Fibroblast of skin of left quadriceps (primary cell): ENCODE measurements at places on chromosomes 4 and X.
A peak's percentile ranks its signal among the peaks of the same experiment; 100 is the strongest.

DNA sequence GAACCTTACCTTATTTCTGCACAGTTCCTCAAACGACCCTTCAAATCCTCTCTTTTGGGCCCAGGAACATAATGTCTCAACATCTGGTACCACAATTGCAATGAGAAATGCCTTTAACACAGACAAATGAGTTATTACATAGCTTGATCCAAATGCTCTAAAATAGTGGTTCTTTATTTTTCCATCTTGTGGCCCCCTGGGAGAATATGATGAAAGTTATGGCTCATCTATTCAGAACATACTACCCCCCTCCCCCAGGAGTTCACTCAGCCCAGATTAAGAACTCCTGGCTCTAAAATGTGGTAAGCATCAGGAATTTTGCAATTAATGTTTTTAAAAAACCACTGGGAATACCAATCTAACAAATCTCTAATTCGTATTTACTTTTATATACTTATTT, 23.9 kb upstream of the CENPU start:
- DNase-seq, result peak; percentile 45

- no peak for DNase-seq
These were observed 2.4 kb downstream of the SPRY1 start for GRCh38 chr4:123398853-123399626.

DNA sequence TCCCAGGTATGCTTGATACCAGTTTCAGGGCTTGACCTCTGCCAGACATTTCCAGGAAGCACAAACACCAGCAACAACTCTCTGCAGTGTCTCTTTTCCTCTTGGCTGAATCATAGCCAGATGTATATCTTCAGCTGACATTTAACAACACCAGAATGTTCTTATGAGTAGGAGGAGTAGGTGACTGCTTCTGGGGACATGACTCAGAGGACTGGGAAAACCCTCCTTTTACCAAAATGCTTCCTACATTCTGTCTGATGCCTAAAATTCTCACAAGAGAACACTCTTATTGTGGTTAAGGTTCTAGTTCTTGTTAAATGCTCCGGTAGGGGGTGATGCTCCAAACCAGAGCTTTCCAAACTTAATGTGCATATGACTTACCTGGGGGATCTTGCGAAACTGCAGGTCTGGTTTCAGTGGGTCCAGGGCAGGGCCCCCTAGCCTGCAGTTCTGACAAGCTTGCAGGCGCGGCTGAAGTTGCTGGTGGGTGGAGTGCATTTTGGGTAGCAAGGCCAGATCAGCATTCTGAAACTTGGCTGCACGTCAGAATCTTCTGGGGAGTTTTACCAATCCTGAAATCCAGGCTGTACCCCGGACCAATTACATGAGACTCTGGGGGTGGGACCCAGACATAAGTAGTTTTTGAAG, 329.3 kb upstream of the RPS6KA3 start:
- DNase-seq, result no peak

DNA sequence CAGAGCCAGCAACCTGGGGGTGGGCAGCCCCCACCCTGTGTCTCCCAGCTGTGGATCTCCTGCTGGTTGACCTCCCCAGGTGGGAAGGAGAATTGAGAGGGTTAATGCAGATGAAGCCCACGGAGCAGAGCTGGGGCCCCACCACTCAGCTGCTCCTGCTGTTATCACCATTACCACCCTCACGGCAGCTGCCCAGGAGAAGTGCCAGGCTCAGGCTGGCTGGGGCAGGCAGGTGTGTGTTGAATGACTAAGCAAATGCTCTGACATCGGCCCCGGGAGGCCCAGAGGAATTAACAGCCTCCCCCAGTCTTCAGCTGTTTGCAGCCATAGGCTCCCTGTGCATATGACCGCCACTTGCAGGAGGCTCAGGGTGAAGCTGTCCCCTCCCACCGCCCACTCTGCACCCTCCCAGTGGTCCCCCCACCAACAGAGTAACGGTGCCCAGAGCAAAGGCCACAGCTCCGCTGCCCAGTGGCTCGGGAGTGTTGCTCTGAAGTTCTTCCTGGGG, 133.8 kb downstream of the CPZ start:
- no peak for DNase-seq

DNA sequence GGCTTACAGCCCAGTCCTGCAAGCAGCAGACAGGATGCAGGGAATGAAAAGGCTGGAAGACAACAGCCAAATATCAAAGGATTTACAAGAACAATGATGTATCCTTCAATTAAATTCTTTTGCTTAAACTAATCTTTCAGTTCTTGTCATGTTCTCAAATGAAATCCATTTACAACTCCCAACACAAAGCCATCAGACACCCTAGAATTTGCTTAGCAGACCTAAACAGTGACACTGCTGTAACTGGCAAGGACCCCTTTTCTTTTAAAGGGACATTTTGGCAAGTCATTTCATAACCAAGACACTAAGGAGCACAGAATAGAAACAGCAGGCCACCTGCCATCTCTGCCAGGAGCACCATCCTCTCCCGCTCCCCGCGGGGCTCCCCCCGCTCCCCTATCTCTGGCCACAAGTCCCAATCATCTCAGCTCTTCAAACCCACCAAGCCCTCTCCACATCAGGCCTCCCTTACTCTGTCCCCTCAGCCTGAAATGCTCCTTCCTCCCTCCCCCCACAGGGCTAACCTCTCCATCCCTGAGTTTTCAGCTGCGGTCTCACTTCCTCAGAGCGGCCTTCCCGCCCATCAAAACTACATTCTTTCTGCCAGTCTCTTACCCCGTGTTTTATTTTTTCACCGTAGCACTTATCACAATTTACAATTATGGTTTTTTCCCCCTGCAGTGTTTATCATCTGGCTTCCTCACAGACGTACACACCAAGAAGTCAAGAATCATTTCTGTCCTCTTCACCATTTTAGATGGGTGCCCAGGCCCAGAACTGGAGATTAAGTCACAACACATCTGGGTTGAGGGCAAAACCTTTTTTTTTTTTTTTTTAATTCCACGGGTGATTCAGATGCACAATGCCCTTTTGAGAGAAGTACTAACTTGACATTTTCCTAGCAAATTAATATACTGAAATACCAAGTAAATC, 45.8 kb downstream of the TSPAN5 start:
- no peak for DNase-seq

- peak; percentile 10 for DNase-seq
These were observed 339 bp downstream of the CUL4B start for GRCh38 chrX:120560405-120560841.

- DNase-seq, result peak; percentile 7
These were observed 23.8 kb downstream of the BMX start for GRCh38 chrX:15524417-15524816.

DNA sequence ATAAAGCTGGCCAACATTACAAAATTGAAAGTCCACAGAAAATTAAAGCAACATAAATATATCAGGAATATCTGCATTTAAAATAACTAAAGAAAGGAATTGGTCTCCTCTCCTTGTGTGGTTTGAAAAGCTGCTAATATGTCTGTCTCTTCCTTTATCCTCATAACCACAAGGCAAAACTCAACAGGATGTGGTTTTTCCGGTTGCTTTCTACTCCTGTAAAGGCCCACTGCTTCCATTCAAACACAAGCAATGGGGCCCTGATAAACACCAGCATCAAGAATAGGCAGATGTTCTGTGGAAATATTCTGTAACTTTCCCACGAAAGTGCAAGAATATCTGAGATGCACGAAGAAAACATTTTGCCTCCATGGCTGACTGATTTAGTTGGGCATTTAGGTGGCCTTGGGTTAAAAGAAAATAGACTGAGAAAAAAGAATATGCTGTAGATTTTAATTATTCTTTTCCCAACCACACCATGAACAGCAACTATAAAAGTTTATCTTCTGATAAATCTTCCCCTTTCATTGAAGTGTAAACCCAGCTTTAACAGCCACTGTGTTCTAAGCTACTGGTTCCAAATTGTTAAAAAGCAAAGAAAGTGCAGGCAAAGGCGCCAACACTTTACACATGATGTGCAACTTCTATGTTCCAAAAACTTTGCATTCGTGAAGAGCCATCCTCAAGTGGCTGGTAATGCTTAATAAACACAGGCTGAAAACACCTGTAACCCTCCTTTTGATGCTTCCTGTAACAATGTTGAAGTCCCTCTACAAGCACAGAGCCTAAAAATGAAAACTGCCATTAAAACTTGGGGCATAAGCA, 50.5 kb upstream of the NDST3 start:
- peak; percentile 38 for DNase-seq

DNA sequence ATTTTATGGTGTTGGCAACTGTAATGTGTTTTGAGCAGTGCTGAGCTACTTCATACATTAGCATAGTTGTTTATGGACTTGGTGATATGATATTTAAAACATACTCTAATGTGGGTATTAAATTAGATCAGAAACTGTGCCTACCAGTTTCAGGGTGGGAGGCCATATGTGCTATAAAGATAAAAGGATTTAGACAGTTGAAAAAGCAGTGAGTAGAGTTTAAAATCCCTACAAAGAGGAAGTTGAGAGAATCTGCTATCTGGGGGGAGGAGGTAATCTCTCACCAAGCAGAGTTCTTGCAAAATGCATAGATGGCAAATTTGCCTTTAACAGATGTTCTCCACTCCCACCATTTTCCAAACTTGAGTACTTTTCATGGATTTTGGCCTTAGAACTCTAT, 154.5 kb downstream of the SPOCK3 start:
- no peak for DNase-seq

DNA sequence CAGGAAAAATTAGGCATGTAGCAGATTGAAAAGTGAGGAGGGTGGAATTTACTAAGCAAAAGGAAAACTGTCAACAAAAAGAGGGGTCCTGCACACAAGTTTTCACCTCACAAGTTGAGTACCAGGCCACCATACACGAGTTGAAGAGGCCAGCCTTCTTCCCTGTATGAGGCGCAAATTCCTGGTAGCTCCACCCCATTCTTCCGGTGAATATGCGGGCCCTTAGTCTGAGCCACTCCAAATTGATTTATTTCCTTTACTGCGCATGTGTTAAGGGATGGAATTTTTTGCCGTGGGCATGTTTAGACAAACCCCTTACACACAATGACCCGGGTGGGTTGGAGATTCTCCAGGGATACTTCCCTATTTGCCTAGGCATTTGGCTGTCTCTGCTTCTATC, 942.1 kb upstream of the GRIA3 start:
- no peak for DNase-seq

DNA sequence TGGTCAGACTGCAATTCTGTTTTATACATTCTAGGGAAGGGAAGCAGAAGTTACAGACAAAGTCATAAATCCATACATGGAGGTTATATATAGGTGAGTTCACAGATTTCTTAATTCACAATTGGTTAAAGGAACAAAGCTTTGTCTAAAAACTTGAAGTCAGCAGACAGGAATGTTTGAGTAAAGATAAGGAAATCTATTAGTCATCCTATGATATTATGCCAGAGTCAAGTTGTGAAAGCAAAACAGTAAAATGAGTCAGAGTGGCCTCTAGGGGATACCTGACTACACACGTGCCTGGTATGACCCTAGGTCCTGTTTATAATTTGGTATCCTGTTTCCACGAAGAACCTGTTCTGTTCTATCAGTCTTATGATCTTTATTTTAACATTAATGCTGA, 31.5 kb downstream of the ACTRT1 start:
- peak; percentile 4 for DNase-seq

GRCh38 chr4:57374866-57375595, 264.8 kb upstream of the IGFBP7 start:
- no peak for DNase-seq

GRCh38 chr4:27217261-27217769, 356.7 kb downstream of the STIM2 start:
- DNase-seq, result peak; percentile 72

DNA sequence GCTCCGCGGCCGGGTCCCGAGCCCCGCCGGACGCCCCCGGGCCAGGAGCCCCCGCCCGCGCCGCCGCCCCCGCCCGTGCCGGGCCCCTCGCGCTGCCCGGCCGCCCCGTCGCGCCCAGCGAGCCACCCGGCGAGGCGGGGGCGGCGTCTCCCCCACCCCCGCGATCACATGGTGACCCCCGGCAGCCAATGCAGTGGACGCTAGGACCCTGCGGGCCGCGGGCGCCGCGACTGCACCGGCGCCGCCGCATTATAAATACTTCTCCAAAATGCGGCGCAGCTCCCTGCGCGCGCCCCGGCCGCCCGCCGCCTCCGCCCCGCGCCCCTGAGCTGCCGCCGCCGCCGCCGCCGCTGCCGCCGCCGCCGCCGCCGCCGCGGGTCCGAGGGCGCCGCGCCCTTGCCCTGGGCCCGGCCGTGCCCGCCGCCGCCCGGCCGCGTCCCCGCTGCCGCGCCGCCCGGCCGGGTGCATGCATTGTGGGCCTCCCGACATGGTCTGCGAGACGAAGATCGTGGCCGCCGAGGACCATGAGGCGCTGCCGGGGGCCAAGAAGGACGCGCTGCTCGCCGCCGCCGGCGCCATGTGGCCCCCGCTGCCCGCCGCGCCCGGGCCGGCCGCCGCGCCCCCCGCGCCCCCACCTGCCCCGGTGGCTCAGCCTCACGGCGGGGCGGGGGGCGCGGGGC, at the start of gene NAT8L:
Gene NAT8L (plus strand): TSS at position 282 of the 680 bp plus-strand sequence. CDS start 185 bp downstream, at position 467.
- DNase-seq, result no peak

GRCh38 chr4:8644966-8645752, 52.6 kb downstream of the CPZ start:
- DNase-seq, result no peak

DNA sequence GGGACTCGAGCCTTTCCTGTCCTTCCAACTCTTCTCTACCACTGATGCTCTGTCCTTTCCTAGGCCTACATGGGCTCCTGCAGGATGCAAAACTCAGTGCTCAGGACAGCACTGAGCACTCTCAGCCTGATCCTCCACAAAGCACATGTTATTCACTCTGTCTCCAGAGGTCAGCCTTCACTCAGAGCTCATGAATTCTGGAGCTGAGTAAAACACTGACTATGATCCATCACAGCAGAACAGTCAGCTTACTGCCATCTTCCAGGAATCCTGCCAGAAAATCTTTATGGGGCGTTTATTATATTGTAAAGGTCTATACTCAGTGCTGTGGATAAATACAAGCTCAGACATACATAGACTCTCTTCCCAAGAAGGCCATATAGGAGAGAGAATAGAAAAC, 121.5 kb upstream of the CPEB2 start:
- DNase-seq, result no peak

DNA sequence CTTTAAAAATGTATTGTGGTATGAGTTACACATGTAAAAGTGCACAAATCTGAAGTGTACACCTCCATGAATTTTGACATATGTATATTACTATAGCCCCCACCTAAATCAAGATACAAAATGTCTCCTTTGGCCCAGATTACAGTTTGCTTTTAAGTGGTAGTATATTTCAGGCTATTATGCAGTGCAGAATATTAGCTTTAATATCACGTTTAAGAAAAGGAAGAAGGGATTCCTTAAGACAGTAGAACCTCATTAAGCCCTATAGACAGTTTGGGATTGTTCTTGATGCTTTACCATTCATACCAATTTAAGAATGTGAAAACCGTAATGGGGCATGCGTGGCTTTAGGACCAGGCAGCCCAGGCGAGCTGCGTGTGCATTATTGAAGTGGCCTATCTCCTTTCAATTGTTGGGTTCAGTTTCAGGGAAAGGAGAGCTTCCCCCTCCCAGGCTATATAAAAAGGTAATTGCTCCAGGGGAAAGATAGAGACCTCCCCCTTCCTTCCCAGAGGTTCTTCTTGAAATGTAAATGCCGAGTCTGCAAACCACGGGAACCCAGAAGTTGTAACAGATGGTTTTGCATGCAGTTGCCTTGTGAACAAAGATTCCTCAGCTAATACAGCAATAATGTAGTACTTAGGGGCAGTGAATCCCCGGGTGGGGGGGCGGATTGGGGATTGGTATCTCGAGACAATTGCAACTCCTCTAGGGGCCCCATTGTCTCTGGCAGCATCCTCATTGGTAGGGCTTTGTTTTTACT, 106.1 kb downstream of the UCHL1 start:
- no peak for DNase-seq
